ENCODE measurements at places on chromosomes 4 and X.

DNA sequence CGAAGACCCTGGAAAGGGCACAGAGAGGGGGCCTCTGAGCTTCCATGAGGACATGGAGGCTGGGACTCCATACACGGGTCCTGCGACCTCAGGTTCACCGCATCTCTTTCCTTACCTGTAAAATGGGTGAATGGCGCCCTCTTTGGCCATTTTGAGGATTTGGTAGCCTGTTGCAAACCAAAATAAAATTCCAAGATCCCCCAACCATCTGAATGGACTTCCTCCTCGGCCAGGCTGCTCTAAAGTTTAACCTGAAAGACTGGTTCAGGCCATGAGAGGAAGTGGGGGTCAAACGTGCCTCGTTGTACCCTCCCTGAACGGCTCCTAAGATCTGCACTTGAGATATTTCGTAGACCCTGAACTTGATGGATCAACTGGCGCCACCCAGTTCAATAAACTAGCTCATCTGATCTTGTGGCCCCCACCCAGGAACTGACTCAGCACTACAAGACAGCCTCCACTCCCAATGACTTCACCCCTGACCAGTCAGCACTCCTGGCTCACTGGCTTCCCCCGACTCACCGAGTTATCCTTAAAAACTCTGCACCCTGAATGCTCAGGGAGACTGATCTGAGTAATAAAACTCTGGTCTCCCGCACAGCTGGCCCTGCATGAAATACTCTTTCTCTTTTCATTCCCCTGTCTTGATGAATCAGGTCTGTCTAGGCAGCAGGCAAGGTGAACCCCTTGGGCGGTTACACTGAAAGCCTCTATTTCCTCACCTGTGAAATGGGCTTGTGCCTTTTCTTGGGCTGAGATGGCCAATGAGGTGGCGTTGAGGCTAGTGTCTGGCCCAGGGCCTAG lies 32.9 kb upstream of the GPR78 start:
- peak; percentile 39 for DNase-seq

- DNase-seq: peak; percentile 17
Observed at GRCh38 chr4:125131891-125132680, 182.7 kb upstream of the FAT4 start.

GRCh38 chr4:5463936-5464650 lies 244.3 kb downstream of the EVC2 start:
- DNase-seq: no peak

DNA sequence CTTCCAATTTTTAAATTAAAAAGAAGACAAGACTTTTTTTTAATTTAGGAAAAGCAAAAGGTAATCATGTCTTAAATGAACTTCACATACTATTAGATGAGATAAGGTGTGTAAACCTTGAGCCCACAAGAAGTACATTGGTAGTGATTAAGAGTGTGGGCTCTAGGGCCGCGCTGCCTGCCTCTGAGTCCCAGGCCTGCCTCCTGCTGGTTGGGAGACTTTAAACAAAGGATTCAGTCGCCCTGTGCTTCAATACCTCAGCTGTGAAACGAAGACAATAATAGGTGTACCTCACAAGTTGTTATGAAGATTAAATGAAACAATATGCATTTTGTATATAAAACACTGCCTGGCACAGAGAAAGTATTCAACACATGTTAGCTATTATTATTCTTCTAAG lies 95.9 kb upstream of the MYOZ2 start:
- no peak for DNase-seq

DNA sequence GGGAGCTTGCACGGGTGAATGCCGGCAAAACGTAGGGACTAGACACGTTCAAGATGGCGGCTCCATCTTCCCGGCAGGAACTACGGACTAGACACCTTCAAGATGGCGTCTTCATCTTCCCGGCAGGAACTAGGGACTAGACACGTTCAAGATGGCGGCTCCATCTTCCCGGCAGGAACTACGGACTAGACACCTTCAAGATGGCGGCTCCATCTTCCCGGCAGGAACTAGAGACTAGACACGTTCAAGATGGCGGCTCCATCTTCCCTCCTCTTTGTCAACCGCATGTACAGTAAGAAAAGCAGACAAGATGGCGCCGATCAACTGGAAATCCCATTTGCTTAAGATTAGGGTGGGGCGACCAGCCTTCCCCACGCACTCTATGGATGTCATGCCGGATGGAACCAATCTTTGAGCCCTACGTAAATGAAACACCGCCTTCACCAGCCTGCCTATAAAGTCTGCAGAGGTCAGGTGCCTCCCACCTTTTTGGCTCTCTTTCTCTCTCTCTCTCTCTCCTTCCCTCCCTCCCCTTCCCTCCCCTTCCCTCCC lies 222.4 kb downstream of the CRLF2 start:
- peak; percentile 56 for DNase-seq

DNA sequence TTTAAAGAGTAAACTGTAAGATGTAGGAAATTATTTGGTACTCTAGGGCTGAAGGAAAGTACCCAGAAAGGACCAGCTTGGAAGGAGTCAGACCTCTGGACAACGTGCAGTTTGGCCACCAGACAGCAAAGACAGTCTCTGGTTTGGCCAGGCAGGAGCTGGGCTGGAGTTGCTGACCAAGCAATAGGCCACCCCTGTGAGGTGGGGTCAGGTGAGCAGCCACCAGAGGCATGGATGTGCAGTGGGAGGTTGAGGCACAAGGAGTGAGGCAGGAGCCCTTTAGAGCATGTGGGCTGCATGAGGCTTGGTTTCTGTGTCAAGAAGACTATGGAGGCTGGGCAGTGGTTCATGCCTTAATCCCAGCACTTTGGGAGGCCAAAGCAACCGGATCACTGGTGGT lies 17.7 kb upstream of the MRFAP1 start:
- DNase-seq: no peak
